ENCODE measurements at places on chromosomes 11 and 22.

GRCh38 chr22:34475886-34476285, 555.6 kb upstream of the LARGE1 start:
- DNase-seq, result no peak

DNA sequence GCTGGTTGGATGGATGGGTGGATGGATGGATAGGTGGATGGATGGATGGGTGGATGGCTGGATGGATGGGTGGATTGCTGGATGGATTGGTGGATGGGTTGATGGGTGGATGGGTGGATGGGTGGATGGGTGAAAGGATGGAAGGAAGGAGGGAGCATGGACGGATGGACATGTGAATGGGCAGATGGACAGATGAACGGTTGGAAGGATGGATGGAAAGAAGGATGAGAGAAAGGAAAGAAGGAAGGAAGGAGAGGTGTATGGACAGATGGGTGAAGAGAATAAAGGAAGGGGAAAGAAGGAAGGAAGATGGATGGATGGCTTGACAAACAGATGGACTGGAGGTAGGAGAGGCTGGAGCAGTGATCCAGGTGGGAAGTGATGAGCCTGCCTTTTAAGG, 5.4 kb downstream of the FGF3 start:
- no peak for DNase-seq

- no peak for DNase-seq
These were observed 586 bp downstream of the LRP5 start for GRCh38 chr11:68312780-68313573.

- no peak for DNase-seq
These were observed 7.8 kb upstream of the POLR3H start for GRCh38 chr22:41551877-41552582.

DNA sequence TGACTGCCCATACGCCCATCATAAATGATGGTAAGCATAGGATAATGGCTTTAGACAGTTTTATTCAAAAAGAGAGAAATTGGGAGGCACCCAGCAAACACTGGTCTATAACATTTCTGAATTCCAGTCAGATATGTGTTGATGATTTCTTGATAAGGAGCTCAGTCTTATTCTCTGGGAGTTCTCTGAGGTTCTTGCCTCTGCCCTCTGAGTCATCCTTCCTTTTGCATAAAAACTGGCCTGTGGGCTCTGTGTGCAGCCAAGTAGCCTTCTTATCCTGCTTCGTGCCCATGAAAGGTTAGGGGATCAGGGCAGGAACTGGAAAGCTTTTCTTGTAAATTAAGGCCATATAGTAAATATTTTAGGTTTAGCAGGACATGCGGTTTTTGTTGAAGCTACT, 48.9 kb downstream of the FAR1 start:
- peak; percentile 49 for DNase-seq

DNA sequence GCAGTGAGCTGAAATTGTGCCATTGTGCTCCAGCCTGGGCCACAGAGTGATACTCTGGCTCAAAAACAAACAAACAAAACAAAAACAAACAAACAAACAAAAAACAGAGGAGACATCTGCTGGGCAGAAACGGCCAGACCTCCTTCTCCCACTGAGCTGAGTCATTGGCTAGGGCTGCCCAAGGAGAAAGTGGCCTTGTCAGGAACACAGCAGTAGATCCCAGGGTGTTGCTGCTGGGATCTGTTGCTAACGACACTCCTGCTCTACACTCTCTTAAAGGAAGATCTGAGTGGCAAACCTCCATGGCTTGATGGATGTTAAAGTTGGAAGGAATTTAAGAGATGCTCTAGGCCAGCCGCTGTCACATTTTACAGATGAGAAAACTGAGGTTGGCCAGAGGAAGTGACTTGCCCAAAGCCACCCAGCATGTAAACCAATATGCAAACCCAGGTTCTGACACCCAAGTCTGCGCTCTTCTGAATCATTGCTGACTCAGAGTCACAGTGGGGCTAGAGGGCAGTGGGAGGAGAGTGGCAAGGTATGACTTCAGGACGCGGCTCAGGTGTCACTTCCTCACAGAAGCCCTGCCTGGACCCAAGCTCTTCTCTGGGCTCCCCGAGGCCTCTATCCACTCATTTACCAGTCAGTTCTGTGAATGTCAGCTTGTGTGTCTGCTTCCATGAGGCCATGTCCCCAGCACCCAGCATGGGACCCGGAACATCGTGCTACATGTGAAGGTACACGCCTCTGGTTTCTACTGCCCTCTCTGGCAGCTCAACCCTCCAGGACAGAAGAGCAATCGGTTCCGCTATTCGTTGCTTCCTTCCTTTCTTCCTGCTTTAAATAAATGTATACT, 11.3 kb upstream of the GDPD5 start:
- DNase-seq, result no peak

Data from H4 (cell line).